ENCODE measurements at places on chromosomes 3 and 15.
A peak's percentile ranks its signal among the peaks of the same experiment; 100 is the strongest.

GRCh38 chr3:129595544-129596193 lies 10.8 kb downstream of the PLXND1 start:
- no peak for DNase-seq

DNA sequence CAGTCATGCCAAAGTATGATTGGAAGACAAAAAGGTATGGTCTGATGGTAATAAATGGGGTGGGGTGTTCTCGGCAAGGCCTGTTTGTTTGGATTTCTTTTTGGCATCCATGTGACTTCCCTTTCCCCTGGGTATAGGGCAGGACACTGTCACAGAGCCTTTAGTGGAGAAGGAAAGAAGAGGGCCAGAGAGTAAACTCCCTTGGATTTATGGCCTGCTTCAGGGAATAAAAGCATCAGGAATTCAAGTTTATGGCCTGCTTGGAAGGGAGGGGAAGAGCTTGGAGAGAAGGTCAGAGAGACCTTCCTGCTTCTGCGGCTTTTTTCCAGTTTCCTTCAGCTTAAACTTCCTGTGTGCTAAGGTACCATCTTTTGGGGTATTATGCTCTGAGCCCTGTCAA lies 179.4 kb upstream of the ADAMTS9 start:
- no peak for DNase-seq

DNA sequence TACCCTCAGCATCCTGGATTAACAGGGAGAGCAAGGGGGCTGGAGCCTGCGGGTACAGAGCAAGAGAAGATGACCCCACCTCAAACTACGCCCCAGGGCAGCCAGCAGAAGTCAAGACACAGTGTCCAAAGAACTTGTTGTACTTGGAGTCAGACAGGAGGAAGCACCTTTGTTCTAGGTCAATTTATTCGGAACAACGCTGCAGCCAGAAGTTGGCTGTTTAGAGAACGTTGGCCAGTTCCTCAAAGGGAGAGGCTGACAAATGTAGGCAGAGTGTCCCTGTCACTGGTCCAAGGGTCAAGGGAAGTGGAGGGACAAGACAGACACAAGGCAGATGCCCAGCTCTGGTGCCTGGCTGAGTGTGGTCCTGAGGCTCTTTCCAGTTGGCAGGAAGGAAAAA lies 32.1 kb upstream of the PIAS1 start:
- no peak for DNase-seq

GRCh38 chr3:177347611-177348010 lies 150.3 kb upstream of the TBL1XR1 start:
- DNase-seq = no peak

GRCh38 chr3:59127071-59127470 lies 77.2 kb upstream of the CFAP20DC start:
- no peak for DNase-seq

- DNase-seq = no peak
These were observed 40.2 kb upstream of the WDR5B start for GRCh38 chr3:122456074-122456473.

- DNase-seq = no peak
These were observed 9.5 kb upstream of the CLN6 start for GRCh38 chr15:68239025-68239424.

DNA sequence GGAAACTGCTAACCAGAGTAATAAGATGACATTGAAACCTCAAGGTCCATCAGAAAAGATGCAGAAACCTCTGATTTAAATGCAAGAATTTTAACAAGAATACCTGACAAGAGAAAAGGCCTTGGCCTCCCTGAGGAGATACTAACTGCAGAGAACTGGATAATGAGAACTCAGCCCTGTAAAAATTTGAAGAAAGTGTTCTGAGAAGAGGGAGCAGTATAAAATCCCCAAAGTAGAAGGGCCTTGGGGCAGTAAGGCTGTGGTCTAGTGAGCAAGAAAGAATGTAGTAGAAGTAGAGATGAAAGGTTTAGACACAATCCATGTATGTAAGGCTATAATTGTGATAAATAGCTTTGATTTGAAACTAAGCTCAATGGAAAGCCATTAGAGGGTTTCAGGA lies 394.1 kb downstream of the ZBBX start:
- DNase-seq = no peak

DNA sequence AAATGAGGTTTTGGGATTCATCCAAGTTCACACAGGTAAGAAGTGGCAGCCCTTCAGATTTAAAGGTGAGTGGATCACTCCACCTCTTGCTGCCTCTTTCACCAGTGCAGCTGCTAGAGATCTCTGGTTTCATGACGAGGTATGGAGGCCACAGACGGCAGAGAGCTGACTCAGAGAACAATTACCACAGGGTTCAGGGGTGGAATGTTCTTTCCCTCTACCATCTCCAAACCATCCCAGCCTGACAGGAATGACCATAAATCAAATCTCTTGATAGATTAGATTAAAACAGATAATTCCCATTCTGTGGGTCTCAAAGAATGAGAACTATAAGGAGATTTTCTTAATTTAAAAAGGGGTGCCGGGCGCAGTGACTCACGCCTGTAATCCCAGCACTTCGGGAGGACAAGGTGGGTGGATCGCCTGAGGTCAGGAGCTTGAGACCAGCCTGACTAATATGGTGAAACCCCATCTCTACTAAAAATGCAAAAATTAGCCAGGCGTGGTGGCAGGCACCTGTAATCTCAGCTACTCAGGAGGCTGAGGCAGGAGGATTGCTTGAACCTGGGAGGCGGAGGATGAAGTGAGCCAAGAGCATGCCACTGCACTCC lies 174.2 kb upstream of the ATP11B start:
- no peak for DNase-seq

DNA sequence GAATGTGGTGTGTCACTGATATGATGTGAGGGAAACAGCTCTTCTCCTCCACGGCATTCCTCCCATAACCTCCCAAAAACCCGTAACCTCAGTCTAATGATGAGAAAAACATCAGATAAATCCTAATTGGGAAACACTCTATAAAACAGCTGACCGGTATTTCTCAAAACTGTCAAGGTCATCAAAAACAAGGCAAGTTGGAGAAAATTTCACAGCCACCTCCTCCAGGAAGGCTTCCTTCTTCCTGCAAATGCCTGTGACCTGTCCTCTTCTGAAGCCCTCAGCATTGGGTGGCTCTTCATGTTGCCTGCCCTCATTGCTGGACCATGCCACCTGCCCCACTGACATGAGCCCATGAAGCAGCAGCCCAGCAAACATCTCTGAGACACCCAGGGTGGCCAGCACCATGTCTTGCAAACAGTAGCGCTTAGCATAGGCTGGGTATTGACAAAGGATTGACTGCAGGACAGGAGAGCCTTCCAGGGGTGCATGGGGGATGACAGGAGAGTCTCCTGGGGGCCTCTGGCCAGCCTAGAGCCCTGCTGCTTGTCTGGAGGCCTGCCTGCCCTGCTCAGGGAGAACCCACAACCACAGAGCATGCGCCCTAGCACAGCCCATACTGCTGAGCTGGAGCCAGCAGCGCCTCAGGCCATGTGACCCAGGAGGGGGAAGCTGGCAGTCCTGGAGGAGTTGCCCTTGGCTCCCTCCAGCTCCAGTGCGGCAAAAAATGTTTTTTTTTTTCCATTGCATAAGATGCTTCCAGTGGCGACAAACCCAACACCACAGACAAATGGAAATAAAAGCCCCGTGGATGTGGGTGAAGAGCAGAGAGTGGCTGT lies 49.7 kb downstream of the XXYLT1 start:
- peak; percentile 68 for DNase-seq

DNA sequence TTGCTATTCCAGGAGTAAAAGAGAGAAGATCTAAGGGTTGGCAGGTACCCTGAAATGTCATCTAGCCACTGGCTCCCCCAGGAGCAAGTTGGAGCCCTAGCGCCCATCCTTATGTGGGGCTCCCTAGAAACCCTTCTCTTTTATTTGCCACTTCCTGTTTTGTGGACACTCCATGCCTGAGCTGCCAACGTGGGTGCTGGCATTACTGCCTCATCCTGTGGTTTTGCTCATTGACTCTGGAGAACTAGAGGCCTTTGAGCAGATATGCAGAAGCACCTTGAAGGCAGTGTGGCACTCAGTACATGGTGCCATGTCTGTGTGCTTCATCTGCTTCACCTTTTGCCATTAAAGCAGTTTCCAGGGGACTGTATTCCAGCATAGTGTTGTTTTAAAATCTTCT lies 8.1 kb downstream of the EDEM1 start:
- peak; percentile 76 for DNase-seq

GRCh38 chr3:77535116-77535515 lies 495.2 kb downstream of the ROBO2 start:
- no peak for DNase-seq

DNA sequence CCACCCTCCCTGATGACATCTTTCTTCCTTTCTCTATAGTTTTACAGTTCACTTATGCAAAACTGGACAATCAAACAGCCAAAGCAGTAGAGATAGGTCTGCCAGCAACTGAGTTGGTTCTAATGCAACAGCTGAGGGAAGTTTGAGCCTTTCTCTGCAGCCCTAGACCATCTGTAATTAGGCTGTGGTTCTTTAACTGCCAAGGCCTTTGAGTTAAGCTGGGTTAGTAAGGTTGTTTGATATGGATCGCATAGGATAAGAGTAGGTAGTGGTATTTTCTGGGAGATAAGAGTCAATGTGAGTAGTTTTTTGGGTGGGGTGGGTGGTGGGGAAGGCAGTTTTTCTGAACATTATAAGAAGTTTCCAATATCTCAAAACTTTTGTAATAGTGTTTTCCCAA lies 3.0 kb downstream of the RPL39L start:
- no peak for DNase-seq

GRCh38 chr3:155746703-155747102 lies 1.8 kb upstream of the PLCH1 start:
- no peak for DNase-seq

- no peak for DNase-seq
These were observed 382.4 kb upstream of the GBE1 start for GRCh38 chr3:82143661-82144412.

GRCh38 chr3:124671106-124671505 lies 59.1 kb upstream of the UMPS start:
- peak; percentile 13 for DNase-seq

GRCh38 chr15:36358523-36358922 lies 220.9 kb upstream of the CDIN1 start:
- DNase-seq = no peak

DNA sequence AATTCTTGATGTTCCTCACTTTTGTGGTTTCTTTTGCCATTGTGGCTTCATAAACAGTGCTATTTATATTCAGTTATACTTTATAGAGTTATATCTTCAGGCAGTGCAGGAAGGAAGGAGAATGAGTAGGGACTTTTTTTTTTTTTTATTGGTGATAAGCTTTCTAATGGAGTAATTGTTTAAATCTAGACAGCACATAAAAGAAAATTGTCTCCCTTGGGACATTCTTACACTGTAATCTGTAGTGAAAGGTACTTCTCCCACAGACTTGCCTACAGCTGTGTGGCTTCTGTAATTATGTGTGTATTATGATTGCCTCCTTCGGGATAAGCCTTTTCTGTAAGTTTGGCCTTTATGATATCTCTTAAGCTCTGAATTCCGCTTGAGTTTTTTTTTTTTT lies 41.6 kb downstream of the WDR76 start:
- no peak for DNase-seq

- DNase-seq = no peak
These were observed 12.0 kb downstream of the MTMR10 start for GRCh38 chr15:30979457-30979856.

- no peak for DNase-seq
These were observed 401.1 kb downstream of the NAALADL2 start for GRCh38 chr3:175260145-175260794.

DNA sequence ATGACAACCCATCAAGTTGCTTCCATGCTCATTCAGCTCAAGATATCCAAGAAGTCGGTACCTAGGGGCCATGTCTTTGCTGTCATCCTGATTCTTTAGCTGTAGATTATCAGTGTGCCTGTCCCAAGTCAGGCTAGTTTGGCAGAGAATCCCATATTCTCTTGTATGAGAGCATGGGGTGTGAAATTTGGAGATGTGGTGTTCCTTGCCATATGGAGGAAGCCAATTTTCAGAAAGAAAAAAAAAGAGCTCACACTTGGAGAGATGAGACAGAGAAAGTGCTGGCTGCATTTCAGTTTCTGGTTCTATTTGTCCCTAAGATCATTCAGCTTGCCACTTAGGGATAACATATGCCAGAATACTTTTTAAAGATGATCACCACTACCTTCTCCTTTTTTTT lies 52.3 kb upstream of the SLC4A7 start:
- DNase-seq = no peak

DNA sequence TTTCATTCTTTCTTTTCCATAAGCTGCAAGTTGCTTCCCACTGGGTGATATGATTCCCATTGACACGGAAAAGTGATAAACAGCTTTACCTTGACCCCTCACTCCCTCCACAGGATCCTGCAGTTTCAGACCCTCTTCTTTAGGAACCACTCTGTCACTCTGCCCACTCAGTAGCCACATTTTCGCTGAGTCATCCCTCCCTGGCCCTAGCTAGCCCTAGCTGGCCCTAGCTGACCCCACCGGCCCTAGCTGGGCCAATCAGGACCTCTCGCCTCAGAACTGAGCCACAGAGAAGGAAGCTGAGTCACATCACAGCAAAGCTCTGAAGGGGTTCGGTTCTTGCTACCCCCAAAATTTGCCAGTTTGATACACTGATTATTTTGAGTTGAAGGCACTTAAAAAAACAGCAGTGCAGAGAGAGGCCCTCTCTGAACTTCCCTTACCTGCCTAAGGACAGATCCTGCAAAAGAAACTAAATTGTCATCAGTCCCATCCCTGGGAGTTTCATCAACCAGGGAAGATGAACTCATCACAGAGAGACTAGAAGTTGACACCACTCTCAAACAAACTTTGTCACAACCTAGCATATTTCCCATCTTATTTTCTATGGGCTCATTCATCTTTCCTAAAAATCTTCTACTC lies 233.5 kb upstream of the PROK2 start:
- DNase-seq = no peak

DNA sequence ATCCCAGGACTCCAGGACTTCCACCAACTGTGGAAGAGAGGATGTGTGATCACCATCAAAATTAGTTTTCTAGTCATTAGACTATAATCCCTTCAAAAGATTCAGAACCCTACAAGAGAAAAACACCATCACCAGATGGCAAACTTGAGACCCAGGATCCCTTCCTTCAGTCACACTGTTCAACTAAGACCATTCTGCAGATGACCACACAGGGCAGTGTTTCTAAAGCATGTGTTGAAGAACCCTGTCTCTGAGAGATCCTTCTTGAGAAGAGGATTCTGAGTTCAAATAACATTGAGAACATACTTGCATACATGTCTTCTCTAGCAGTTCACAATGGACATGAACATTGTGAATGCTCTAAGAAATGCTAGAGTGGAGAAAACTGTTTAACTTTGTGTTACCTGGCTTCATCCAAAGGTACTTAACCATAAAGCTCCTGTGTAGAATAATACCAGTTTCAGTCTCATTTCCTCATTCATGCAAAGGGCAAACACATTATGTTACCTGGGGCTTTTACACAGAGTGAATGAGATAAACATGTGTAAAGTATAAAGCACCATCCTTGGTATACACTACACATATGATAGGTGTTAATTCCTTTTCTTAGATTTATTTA lies 2.4 kb upstream of the ADGRG7 start:
- no peak for DNase-seq

- no peak for DNase-seq
These were observed 42.8 kb downstream of the SSR3 start for GRCh38 chr3:156511987-156512677.

GRCh38 chr15:101187820-101188636 lies 63.8 kb downstream of the CHSY1 start:
- DNase-seq = no peak

- DNase-seq = no peak
These were observed 131.9 kb downstream of the ANO10 start for GRCh38 chr3:43489930-43490329.

- DNase-seq = no peak
These were observed 18.9 kb upstream of the IFT57 start for GRCh38 chr3:108241146-108241545.

GRCh38 chr3:95265129-95265528 lies 1202.3 kb downstream of the NSUN3 start:
- DNase-seq = no peak

GRCh38 chr3:12695112-12695511 lies 31.2 kb upstream of the RAF1 start:
- DNase-seq = no peak
